Endothelial cell of umbilical vein (primary cell): ENCODE measurements at places on chromosomes 1 and 21. TPM values are rescaled to one million over a fixed set of nuclear protein-coding genes. Genes with fewer than 3 reads are reported as not detected.

Gene H3-3A
- polyA plus RNA-seq, result 387 and 426 TPM in 2 replicates

Gene FOXO6
- polyA plus RNA-seq, result 0.04 and 0.05 TPM in 2 replicates

Gene RHEX
- not detected in 2 replicates for polyA plus RNA-seq

Gene S100A10
- polyA plus RNA-seq, result 56.7 and 76.8 TPM in 2 replicates

Gene ARHGAP29
- 47.2 and 56.3 TPM in 2 replicates for polyA plus RNA-seq

Gene ADGRL4
- 120 and 140 TPM in 2 replicates for polyA plus RNA-seq

Gene S100A8
- not detected in 2 replicates for polyA plus RNA-seq

Gene SLC6A17
- polyA plus RNA-seq, result 0.02 and 0.03 TPM in 2 replicates

- no peaks in the 10 kb centered on the region for H3K36me3 ChIP-seq
- H3K27me3 ChIP-seq, result no peaks in the 10 kb centered on the region
- H3K4me1 ChIP-seq, result peaks cover 30% of the 10 kb centered on the region
- peak overlapping the region; percentile 81 for H3K27ac ChIP-seq
- DNase-seq, result peak; percentile 71
Measured at GRCh38 chr1:207962716-207963426, 51.9 kb upstream of the CD34 start.

DNA sequence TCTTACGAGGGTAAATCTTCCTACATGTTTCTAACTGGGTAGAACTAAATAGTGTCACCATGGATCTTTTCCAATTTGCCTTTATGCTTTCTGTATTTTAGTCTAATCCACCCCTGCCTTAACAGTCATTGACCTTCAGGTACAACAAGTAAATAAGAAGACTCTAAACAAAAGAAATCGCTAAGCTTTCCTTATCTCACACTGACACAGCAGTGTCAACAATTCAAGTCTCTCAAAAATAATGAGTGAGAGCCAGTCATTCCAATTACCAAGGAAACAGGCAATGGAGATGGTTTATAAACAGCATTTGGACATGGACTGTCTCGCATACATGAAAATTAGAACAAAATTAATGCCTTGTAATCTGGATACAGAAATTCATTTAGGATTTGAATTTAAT lies 365.8 kb downstream of the VAV3 start:
- H3K4me1 ChIP-seq, result no peaks in the 10 kb centered on the region
- no peak overlapping the region for H3K4me3 ChIP-seq
- DNase-seq, result no peak
- H3K27ac ChIP-seq, result no peak overlapping the region
- no peaks in the 10 kb centered on the region for H3K27me3 ChIP-seq

- no peaks in the 10 kb centered on the region for H3K27me3 ChIP-seq
- H3K36me3 ChIP-seq, result no peaks in the 10 kb centered on the region
- no peak for DNase-seq
Measured at GRCh38 chr1:97572561-97572960, 348.3 kb downstream of the DPYD start.

DNA sequence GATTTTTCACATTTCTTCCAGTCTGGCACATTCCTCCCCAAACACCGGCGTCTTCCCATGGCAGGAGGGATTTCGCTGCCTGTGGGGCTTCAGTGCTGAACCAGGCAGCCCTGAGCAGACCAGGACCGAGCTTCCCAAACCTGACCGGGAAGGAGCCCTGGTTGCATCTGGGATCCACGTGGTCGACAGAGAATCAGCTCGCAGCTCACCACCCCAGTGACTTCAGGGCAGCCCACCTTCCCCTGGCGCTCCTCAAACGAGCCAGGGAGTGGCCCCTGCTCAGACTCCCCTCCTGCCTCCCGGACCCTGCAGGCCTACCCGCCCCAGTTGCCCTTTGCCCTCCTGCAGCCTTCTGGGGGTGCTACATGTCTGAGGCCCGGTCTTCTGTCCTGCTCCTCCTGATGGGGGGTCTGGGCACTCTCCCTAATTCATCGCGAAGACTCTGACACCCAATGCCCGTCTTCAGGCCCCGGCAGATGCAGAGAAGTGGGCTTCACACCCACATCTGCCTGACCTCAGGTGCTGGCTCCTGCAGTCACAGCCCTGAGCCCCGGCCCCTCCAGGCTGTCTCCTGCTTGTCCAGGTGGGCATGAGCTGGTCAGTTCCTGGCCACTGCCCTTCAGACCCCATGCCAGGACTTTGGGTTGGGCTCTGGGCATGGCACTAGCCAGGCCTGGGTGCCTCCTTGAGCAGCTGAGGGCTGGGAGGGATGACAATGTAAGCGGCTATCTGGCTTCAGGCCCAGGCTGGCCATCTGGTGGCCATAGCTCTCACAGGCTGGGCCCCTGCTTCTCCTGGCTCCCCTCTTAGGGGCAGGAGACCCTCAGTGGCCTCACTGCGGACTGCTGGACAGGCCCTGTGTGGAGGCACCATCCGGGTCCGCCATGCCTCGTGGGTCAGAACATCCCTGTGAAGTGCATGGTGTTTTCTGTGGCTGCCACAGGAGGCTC lies 26.1 kb upstream of the PRSS38 start:
- no peak overlapping the region for H3K4me3 ChIP-seq
- H3K36me3 ChIP-seq, result no peaks in the 10 kb centered on the region
- no peaks in the 10 kb centered on the region for H3K27me3 ChIP-seq
- H3K4me1 ChIP-seq, result peaks cover 9% of the 10 kb centered on the region

GRCh38 chr1:230913496-230913895 lies 45.2 kb upstream of the C1orf198 start:
- DNase-seq, result no peak
- no peak overlapping the region for H3K27ac ChIP-seq
- H3K27me3 ChIP-seq, result no peaks in the 10 kb centered on the region
- peaks cover 15% of the 10 kb centered on the region for H3K36me3 ChIP-seq
- no peak overlapping the region for H3K4me3 ChIP-seq
- H3K4me1 ChIP-seq, result no peaks in the 10 kb centered on the region

GRCh38 chr1:160795951-160796383 lies at the start of gene LY9:
Gene LY9, plus strand, starts transcription at chr1:160796174. Its CDS starts 14 bp downstream, at chr1:160796188.
- no peaks in the 10 kb centered on the region for H3K36me3 ChIP-seq
- H3K27me3 ChIP-seq, result no peaks in the 10 kb centered on the region
- no peak for DNase-seq
- H3K27ac ChIP-seq, result no peak within 1 kb of the TSS
- no peak within 1 kb of the TSS for H3K4me3 ChIP-seq
- H3K4me1 ChIP-seq, result no peaks in the 10 kb centered on the region

GRCh38 chr1:115293899-115294298 lies 44.1 kb downstream of the NGF start:
- H3K4me1 ChIP-seq, result no peaks in the 10 kb centered on the region
- DNase-seq, result no peak
- no peaks in the 10 kb centered on the region for H3K36me3 ChIP-seq
- no peak overlapping the region for H3K4me3 ChIP-seq
- no peaks in the 10 kb centered on the region for H3K27me3 ChIP-seq

- DNase-seq, result no peak
- peak overlapping the region; percentile 97 for H3K4me3 ChIP-seq
- no peaks in the 10 kb centered on the region for H3K27me3 ChIP-seq
- H3K36me3 ChIP-seq, result no peaks in the 10 kb centered on the region
Measured at GRCh38 chr1:231422798-231423309, 767 bp upstream of the EGLN1 start.

DNA sequence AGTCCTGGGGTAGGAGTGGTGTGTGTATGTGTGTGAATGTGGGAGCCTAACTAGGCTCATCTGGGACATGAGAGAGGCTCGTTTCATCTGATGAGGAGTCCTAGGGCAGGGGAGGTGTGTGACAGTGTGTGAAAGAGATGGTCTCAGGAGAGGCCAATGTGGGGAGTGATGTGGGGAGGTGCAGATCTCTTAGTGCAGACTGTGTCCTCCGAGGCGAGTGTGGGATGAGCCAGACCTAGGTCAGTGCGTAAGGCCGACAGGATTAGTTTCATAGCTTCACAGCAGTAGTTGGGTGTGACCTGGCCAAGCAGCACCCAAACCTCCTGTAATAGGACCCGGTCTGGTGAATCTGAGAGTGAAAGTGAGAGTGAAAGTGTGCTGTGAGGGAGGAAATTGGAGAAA lies 94.7 kb downstream of the LIPI start:
- H3K27me3 ChIP-seq, result no peaks in the 10 kb centered on the region
- no peak for DNase-seq
- no peaks in the 10 kb centered on the region for H3K4me1 ChIP-seq
- no peaks in the 10 kb centered on the region for H3K36me3 ChIP-seq

DNA sequence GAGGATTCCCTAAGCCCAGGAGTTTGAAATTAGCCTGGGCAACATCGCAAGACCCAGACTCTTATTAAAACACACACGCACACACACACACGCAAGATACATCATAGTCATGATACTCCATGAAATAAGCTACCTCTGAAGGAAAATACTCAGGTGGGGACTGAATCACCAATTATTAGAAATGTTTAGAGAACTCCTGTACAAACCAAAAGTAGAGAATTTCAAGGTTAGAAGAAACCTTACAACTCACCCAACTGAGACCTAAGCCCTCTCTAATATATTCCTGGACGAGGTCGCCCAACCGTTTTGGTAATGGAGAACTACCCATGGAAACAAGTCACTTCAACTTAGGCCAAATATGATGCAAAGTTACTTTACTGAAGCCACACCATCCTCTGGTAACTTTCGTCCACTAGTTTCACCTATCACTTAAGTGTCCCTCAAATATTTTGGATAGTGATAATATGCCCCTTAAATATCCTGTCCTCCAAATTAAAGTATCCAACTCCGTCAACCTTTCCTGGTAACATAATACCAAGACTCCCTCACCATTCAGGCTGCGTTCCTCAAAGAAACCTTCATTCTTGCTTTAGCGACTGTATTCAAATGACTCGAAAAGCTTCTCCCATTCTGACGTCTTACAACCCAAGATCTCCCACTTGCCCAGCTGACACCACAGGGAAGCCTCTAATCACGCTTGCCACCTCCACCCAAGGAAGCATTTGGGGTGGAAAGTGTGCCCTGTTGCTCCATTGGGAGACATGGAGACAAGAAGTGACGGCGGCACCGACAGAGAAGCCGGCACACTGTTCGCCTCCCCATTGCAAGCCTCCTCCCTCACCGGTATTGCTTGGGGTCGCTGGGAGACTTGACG lies 856 bp downstream of the NRDC start:
- H3K27me3 ChIP-seq, result no peaks in the 10 kb centered on the region
- no peaks in the 10 kb centered on the region for H3K36me3 ChIP-seq
- peak; percentile 67 for DNase-seq
- peak overlapping the region; percentile 94 for H3K4me3 ChIP-seq
- peaks cover 24% of the 10 kb centered on the region for H3K4me1 ChIP-seq
- peak overlapping the region; percentile 97 for H3K27ac ChIP-seq
